ENCODE measurements at places on chromosomes 6 and 20.

GRCh38 chr20:63525971-63526370 lies 5.4 kb downstream of the PPDPF start:
- no peak for DNase-seq

GRCh38 chr6:30683183-30683979 lies 3.1 kb downstream of the PPP1R18 start:
- peak; percentile 96 for DNase-seq

DNA sequence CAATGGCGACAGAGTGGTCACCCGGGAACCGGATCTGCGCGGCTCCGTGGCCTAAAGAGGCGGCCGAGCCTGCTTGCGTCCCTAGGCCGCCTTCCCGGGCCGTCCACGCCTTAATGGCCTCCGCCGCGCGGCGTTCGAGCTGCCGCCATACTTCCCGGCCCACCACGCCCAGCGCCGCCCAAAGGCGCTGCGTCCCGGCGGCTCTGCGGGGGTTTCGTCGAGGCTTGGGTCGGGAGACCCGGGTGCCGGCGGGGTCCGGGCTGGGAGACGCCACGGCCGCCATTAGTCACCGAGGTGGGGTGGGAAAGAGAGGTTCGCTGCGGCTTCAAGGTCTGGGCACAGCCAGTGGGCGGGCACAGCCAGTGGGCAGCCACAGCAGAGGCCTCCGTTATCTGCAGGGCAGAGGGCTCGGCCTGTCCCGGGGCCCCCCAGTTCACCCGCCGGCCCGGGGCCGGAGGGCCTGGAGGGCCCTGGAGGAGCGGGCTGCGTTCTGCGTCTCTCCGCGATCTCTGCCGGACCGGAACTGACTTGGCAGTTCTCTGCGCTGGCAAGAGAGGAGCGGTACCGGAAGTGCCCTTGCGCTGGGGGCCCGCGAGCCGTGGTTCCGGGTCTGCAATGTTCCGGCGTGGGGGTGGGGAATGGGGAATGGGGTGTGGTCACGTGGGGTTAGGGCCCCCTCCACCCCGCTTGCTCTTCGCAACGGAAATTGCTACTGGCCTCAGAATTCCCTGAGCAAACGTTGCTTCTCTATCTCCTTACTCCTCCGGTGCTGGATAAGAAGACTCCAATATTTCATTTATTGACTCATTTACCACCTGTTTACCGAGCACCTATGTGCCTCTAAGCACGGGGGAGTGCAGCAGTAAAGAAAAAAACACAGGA lies 82.3 kb downstream of the CNBD2 start:
- peak; percentile 85 for DNase-seq

DNA sequence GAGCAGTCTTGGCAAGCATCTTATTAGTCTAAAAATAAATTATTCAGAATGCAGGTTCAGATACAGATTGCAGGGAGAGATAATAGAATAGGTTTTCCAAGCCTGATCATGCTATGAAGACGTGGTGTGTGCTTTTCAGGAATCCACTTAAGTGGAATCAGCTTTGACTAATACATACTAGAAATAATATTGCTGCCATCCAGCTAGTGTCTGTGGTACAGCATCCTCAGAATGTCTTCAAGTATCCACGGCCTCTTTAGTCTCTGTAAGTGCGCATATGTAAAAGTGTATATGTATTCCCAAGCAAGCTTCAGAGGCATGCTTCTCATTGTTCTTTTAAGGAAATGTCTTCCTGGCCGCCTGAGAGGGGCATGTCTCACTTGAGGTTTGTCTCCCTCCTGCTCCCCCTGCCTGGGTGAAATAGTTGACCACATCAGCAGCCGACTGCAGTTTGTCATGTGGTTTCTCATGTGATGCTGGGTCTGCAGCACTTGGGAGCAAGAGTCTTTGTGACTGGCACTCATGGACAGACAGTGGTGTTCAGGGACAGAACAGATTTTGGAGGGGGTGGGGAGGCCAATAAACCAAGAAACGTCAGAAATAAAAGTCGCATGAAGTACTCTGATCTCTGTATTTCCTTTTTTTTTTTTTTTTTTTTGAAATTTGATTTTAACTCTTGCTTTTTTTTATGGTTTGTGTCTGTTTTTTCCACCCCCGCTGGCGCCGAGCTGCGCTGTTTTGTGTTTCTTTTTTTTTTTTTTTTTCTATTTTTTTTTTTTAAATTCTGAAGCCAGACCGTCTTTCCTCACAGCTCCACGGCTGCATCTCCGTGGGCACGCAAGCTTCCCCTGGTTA lies 150.8 kb downstream of the PRL start:
- DNase-seq, result no peak

- no peak for DNase-seq
Observed at GRCh38 chr6:90820436-90820835, 233.6 kb upstream of the MAP3K7 start.

DNA sequence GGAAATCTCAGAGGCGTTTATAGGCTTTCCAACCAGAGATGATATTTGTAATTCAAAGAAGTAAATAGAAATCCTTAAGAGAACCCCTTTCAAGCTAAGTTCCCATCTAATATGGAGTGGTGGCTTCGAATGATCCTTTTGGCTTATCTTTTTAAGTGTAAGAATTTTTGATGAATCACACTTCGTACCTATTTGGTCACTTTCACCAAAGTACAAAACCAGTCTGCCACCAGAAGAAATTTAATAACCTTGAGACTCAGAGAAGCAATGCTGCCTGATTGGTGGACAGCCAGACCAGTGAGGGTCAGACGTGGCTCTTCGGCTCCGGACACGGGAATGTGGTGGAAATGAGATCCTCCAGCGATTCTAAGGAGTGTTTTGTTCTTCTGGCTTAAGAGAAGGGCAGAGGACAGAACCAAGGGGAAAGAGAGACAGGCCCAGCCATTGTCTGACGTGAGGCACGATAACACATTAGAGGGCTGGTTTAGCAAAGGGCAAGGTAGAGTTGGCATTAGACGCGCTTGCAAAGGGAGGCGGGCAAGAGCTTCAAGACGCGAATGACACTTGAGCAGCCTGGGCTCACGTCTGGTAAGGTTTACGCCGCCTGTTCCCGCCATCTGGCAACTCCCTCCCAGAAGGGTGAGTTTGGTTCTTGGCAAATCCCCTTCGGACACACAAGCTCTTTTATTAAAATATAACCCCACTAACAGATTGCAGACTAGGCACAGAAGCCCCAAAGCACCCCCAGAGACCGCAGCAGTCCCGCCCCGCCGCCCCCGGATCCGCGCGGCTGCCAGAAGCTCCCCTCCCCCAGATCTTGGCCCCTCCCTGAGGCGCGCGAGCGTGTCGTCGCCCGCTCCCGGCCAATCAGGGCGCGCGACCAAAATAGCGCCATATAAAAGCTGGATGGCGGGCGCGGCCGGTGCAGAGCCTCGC lies 50.0 kb upstream of the EZR start:
- peak; percentile 91 for DNase-seq

DNA sequence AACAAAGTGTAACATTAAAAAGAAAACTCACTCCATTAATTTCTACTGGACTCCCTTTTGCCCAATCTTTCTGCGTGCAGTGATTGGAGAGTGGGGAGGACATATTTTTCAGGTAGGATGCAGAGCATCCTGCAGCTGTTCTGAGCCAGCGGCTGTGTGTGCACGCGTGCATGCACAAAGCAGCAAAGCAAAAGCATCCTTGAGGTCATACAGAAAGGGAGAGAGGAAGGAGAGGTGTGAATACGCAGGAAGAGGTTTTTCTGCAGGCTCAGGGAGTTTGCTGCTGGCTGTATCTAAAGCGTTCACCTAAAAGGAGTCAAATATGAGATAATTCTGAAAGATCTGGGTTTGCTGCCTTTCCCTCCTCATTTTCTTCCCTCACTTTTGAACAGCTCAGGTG lies 108.4 kb downstream of the HUS1B start:
- DNase-seq, result no peak

- no peak for DNase-seq
Observed at GRCh38 chr6:7489376-7489775, 52.1 kb upstream of the DSP start.

DNA sequence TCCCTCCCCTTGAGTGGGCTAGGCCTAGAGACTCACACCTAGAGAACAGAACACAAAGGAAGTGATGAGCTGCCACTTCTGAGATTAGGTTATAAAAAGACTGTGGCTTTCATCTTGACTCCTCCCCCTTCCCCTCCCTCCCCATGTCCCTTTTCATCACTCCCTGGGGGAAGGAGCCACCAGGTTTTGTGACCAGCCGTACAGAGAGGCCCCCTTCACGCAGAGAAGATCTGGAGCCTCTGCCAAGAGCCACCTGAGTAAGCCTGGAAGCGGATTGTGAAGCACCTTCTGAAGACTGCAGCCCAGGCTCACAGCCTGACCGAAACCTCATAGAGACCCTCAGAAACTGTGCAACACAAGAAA lies 118.4 kb upstream of the NXT1 start:
- no peak for DNase-seq

- DNase-seq, result peak; percentile 4
Observed at GRCh38 chr6:166387642-166388289, 5.0 kb upstream of the MPC1 start.

- peak; percentile 23 for DNase-seq
Observed at GRCh38 chr6:99334526-99335127, 14.8 kb downstream of the FAXC start.

DNA sequence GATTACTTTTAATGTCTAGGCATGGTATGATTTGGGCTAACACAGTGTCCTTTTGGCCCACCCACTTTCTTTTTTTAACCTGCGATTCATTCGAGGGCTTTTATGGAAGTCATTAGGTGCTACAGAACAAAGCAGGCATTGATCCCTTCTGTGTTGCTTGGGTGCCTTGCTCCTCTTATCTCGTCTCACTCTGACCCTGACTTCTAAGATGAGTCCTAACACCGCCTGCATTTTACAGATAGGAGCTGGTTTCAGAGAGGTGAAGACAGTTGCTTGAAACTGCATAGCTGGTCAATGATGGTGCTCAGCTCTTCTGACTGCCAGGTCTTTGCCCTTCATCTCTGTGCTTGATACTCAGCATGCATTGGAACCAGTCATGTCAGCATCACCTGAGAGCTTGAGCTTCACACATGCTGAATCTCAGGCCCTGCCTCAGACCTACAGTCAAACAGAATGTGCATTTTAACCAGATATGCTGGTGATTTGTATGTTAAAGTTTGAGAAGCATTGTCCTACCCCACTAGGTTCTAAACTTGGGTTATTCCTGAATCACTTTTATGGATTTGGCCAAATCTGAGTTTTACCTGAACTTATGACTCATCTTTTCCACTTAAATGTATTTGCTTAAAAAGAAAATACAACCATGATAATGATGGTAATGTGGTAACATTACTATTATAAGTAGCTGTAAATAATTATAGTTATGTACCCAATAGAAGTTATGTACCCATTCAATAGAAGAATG lies 142.3 kb downstream of the PLCB4 start:
- DNase-seq, result no peak

GRCh38 chr6:75438013-75438431 lies 55.6 kb downstream of the FILIP1 start:
- no peak for DNase-seq

Measured in inflammatory macrophage treated with lipopolysaccharide for 1 hour (primary cell).